ENCODE measurements at places on chromosomes 3 and 15. TPM values are rescaled to one million over a fixed set of nuclear protein-coding genes. Genes with fewer than 3 reads are reported as not detected.

GRCh38 chr15:73539212-73540128 is 93.7 kb downstream of the NPTN start:
- no peak for DNase-seq

DNA sequence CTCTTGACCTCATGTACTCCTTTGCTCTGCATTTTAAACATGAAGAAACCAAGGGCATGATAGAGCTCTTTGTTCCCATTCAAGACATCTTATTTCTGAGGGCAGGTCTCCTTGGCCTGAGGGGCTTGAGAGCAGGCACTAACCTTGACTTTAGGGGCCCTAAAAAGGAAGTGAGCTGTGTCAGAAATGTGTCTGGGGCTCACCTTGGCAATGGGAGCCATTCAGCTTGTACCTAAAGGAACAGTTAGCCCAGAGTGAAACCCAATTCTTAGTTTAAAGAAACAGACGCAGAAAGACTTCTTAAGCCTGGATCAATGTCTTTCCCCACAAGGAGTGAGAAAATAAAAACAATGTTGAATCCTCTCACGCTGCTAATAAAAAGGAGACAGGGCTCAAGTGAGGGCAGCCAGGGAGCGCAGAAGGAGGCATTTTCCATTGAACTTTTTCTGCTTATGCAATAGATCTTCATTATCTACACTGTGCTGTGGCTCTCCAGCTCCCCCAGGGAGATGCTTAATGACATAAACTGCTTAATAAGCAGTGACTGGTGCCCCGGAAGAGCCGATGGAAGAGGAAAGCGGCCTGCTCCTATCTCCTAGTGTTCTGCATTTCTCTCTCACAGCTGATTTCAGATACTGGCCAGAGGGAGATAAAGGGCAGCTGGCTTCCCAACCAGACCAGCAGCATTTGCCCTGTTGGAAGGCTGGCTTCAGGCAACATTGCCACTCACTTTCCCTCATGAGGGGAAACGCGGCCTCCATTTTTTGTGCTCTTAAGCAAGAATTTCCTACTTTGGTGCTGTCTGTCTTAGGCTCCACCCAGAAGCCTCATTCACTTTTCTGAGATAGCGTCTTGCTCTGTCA is 152.0 kb downstream of the OPA1 start:
- DNase-seq: peak; percentile 41

GRCh38 chr3:143571548-143571947 is 276.7 kb downstream of the SLC9A9 start:
- DNase-seq: no peak

DNA sequence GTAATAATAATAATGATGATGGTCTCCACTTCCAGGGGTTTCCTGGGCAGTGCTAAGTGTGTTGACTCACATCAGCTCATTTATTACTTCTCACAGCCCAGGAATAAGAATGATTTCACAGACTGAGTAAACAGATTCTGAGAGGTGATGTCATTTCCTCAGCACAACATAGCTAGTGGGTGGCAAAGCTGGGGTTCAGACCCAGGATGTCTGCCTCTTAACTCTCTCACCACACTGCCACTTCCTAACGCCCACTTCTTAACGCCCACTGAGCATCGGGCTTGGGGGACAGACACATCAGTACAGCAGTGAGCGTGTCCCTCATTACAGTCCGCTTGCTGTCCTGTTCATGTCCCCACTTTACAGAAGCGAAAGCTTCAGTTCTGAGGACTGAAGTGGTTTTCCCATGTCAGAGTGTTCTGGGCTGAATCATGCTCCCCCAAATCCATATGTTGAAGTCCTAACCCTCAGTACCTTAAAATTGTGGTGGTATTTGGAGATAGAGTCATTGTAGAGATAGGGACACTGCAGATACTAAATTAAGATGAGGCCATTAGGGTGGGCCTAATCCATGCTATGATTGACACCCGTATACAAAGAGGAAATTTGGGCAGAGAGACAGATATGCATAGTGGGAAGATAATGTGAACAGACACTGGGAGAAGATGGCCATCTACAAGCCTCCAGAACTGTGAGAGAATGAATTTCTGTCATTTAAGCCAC is 68.0 kb downstream of the ATP2B2 start:
- no peak for DNase-seq

DNA sequence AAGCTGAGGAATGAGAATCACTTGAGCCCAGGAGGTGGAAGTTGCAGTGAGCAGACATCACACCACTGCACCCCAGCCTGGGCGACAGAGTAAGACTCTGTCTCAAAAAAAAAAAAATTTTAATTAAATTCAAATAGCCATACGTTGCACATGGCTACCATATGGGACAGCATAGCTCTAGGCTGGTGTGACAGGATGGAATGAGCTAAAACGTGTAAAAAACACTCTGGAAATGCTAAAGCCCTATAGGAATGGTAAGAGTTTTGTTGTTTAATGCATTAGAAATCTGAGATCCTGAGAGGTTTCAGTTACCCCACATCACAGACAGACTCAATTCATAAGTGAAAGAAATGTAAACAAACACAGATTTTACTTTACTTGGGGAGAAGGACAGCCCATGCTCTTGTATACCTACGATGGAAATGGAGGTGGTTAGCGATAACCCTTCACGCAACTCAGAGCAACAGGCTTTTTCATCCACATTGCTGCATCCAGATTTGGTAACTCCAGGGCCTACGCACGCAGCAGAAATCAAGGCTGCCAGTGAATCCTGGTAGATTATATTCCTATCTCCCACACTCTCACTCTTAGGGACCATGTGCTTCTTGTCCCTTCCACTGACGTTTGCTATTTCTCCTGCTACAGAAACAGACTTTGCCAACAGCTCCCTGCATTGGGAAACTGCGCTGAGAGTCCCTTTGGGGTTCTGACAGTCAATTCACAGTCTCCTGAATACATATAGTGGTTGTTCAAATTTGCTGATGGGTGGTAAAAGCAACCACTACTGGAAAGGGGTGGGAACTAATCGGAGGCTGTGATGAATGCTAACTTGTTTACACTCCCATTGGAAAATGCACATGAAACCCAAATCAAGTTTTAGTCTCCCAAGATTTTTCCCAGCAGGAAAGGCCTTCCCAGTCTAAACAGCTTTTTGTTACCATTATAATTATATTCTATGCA is 3.1 kb downstream of the SH3BP5 start:
- DNase-seq: no peak

GRCh38 chr3:123656691-123657090 is 71.8 kb upstream of the HACD2 start:
- peak; percentile 7 for DNase-seq

DNA sequence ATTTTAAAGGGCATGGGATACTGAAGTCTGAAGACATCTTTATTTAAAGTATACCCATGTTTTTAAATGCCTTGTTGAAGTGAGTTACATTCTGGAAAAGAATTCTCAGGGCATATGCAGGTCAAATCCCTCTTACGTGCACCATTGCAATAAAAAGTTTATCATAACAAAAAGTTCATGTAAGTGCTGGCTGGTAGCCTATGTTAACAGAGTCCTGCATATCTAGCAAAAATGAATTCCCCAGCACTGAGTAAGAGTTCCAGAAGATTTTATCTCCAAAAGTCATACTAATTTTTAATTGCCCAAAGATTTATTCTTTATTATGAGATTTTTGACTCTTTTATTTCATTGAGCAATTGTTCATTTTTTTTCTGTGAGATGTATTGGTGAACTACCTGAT is 104.7 kb upstream of the ROBO1 start:
- DNase-seq: no peak

- DNase-seq: no peak
Observed at GRCh38 chr15:29857221-29857789, 35.0 kb upstream of the TJP1 start.

- no peak for DNase-seq
Observed at GRCh38 chr15:82966671-82967071, 14.2 kb upstream of the HOMER2 start.

DNA sequence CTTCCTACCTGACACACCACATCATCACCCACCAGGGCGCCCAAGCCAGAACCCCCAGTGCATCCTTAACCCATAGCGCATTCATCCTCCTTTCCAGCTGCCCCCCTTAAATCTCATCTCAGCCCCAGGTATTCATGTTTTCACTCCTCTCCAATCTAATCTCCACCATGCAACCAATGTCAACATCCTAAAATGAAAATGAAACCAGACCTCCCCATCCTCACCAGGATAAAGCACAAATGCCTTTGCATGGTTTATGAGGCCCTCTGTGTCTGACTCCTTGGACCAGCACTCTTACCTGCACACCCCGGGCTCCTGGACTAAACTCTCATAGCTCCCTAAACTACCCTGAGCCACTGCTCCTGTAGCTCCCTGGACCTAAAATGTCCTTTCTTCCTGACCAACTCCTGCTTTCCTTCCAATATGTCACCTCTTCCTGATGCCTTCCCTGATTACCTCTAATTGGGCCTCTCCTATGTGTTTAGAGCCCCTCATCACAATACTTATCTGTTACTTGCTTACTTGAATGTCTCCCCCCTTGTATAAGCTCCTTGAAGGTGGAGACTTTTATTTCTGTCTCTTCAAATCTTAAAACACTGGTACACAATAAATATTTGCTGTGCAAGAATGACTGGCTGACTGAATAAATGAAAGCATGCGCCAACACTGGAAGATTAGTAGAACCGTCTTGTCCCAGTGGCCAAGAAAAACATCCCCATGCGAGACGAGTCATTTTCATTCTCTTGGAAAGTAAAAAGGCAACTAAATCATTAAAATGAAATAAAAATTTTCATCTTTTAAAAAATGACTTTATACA is 142.5 kb downstream of the XXYLT1 start:
- DNase-seq: no peak

GRCh38 chr3:141047168-141047567 is 4.0 kb upstream of the SPSB4 start:
- no peak for DNase-seq

DNA sequence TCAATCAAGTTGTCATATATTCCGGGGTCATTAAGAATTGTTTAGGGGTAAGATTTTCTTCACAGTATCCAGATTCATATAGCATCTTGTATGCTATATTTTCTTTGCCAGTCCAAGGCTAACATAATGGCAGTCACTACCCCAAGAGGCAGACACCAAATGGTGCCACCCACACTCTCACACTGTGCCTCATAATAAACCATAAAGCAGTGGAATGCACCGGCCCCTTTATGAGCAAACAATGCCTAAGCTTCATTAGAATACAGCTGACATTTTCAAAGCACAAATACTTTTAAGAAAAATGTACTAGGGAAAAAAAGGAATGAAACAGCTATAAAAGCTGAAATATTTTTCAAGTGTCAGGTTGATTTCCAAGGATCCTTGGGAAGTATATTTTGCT is 121.6 kb downstream of the TFDP2 start:
- DNase-seq: peak; percentile 52

DNA sequence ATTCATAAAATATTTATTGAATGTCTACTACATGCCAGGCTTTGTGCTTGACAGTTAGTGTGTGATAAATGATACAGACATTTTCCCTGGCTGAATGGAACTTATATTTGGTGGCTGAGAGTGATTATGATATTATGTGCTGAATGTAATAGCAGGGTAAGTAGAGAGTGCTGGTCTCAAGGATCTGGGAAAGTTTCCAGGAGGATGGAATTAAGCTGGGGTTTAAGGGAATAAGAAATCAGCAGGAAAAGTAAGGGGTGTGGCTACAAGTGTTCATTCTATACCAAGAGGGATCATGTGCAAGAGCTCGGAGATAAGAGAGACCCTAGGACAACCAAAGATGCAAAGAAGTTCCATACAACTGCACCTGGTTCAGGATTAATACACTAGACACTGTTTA is 500.1 kb upstream of the CFAP20DC start:
- no peak for DNase-seq

GRCh38 chr15:59313641-59314332 is 58.9 kb downstream of the MYO1E start:
- no peak for DNase-seq

- DNase-seq: no peak
Observed at GRCh38 chr15:75693501-75694240, 19.0 kb downstream of the CSPG4 start.

DNA sequence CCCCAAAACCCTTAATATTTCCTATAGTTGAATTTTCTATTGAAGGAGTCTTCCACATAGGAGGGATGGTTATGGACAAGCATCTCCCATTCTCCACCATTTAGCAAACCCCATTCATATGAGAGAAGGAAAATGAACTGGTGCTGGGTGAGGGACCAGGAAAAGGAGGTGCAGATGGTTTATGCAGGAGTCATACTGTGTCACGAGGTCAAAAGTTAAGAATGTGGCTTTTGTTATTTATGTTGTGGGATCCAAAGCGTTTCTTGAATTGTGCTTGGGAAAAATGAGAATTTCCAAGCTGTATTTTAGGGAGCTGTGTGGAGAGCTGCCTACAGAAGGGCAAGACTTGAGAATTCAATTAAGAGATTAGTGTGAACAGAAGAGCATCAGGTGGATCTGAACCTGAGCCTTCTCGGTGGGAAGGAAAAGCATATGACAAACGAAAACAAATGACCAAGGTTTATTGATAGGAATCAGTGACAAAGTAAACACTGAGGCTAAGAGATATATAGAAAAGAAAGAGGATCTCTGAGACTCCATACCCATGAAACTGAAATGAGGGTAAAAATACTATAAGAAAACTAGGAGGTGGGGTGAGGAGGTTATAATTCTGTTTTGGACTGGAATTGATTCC is 473.3 kb upstream of the NR2F2 start:
- no peak for DNase-seq

- DNase-seq: no peak
Observed at GRCh38 chr3:14329842-14330241, 72.6 kb upstream of the SLC6A6 start.

GRCh38 chr3:86989611-86990010 is 1.3 kb downstream of the VGLL3 start:
- no peak for DNase-seq

- no peak for DNase-seq
Observed at GRCh38 chr3:4033296-4033695, 234.1 kb downstream of the LRRN1 start.

DNA sequence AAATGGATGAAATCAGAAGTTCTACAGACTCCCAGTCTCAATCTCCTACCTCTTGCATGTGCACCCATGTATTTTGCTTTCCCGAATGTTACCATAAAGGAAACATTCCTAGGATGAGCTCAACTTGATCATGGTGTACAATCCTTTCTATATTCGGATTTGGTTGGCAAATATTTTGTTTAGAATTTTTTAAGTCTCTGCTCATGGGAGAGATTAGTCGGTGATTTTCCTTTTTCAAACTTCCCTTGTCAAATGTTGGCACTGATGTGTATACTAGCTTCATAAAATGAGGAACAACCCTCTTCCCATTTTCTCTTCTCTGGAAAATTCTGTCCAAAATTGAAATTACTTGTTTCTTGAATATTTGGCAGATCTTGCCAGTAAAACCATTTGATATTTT is 317.6 kb upstream of the RASGRP1 start:
- DNase-seq: no peak

The GRAMD2A gene
- total RNA-seq: 0.43 TPM

The TJP1 gene
- total RNA-seq: 98.1 TPM

The LYZL4 gene
- not detected for total RNA-seq

The MIX23 gene
- total RNA-seq: 52.9 TPM

The RBP2 gene
- not detected for total RNA-seq

The NR2C2 gene
- total RNA-seq: 57.3 TPM

The IL20RB gene
- total RNA-seq: 2.0 TPM

Data from neural progenitor cell (in vitro differentiated cells).